Gastrocnemius medialis (tissue), 4 donors: ENCODE measurements at places on chromosomes 1 and 21.

DNA sequence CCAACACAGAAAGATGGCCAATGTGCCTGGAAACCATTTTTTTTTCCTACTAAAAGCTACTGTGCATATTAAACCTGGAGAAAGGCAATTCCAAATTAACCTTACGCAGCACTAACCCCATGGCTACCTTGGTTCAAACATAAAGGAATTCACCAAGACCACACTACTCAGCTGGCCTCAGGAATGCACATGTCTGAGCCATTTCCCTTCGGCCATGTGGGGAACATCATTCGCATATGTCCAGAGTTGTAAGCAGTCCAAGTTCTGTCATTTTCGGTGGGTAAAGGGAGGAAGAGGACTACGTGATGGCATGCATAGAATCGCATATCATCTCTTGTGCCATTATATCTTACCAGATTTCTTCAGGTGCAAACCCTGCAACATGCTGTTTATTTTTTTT, 175.4 kb downstream of the NTMT2 start:
- DNase-seq, result no peak

DNA sequence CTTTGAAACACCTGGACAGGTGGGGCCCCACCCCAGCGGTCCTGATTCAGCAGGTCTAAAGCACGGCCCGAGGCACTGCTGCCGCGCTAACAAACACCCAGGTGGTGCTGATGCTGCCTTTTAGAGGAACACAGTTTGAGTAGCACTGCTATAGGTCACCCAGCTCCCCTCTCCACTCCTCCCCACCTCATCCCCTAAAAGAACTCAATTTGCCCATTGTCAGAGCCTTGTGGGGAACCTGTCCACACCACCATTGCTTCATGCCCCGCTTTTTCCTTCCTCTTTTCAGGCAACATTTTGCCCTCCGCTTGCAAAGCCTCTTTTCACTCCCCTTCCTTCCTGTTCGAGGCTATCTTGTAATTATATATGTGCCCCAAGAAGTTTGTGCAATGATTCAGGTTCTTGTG, 26.2 kb upstream of the PADI4 start:
- DNase-seq, result no peak

GRCh38 chr1:242030071-242030470, 31.2 kb upstream of the MAP1LC3C start:
- DNase-seq, result no peak

DNA sequence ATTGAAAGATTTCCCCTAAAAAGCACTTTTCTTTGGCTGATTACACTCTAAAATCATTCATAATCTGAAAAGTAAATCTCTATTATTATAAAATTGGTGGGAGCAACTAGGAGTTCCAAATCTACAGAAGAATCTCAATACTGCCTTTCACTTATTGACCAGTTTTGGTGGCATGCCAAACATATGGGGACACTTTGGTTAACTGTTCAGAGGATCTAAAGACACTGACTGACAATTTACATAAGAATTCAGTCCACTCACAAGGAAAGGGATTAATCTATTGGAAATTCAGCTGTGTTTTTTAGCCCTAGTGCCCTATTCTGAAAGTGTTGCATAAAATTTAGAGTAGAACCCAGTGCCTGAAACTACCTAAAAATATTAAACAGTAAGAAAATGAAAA, 113.6 kb downstream of the LRRC40 start:
- DNase-seq, result no peak

GRCh38 chr1:61395146-61395800, 312.9 kb downstream of the NFIA start:
- peak; percentile 27 for DNase-seq

- peak; percentile 75 for DNase-seq
Observed at GRCh38 chr1:208243967-208244916, at the start of gene PLXNA2. Gene PLXNA2 (minus strand): TSS chr1:208244384. CDS start chr1:208217922, 26,462 bp downstream.

DNA sequence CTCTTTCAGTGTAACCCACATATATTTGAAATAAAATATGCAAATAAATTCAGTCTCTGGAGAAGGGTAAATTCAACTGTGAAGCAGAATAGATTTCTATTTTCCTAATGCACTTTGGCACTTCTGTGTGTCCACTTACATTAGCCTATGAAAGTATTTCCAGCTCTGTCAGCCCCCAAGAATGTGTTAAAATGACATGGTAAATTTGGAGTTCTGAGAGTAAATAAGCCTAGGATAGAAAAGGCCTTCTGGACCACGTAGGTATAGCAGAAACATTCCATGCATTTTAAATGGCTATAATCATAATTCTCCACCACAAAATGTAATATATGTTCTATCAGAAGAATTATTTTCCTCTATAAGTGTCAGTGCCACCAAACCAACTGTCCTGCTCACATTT, 276.2 kb downstream of the NEGR1 start:
- no peak for DNase-seq

DNA sequence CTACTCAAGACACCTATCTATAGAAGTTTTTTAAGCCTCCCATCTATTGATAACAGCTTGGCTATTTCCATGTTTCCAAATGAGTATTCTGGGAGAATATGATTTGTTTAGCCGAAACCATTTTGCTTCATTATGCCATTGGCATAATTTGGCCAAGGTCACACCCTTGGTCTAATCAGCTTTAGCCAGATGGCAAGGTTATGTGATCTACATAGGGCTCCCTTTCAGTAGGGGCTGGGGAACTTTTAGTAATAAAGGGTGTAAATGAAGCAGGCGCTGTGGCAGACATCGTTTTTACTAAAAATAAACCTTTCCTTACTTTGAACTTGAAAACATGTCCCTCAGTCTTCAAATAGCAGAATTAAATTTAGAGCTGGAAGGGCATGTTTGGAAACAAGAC, 3.0 kb upstream of the PDC start:
- DNase-seq, result no peak

GRCh38 chr1:110292031-110292741, 47.0 kb upstream of the RBM15 start:
- DNase-seq, result no peak

- DNase-seq, result no peak
Observed at GRCh38 chr1:46445773-46446256, 43.8 kb upstream of the DMBX1 start.

DNA sequence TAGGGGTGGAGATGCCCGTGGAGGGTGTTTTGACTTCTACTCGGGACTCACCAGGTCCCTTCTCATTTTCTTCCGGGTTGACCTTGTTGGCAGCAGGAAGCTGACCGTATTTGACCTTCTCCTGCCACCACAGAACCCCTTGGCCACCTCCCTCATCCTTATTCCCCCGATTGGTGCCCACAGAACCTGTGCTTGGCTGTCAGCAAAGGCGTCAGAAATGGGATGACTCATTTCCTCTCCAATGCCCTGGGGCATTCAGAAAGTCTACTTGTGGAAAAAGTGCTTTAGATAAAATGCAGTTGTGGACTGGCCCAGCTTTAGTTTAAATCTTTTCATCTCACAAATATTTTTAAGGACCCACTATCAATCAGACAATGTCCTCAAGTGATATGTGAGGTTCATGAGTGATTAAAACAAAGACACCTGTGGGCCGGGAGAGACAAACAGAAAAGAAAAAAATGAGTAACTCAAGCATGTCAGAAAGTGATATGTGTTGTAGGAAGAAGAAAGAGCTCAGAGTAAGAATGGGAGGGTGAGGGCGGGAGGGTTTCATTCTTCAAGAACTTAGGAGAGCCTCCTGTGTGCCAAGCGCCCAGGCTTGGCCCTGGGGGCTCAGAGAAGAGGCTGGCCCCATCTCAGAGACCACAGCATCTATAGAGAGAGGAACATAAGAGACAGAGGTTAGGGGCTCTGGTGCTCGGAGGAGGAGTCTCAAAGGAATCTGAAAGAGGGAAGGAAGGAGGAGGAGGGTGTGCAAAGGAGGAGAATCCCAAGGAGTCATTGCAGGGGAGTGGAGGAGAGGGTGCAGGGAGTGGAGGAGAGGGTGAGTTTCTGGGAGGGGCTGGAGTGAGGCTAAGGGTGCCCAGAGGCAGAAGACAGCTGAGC, 221.6 kb upstream of the VAMP3 start:
- no peak for DNase-seq

DNA sequence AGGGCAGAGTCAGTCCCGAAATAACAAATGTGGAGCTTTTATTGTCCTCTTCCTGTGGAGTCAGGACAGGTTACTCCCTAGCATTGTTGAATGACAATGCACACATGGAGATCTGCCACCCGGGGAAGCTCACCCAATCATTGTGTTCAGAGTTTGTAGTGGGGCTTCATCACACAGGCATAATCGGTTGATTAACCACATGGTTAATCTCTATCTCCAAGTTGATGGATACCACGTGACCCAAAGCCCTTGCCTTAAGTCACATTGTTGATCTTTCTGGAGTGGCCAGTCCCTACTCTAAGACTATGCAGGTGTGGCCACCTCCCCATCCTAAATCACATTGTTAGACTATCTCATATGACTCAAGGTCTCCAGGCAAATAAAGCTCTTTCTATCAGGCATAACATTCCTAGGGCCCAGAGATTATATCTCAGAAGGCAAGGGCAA, 2.6 kb upstream of the C1orf141 start:
- no peak for DNase-seq

- DNase-seq, result no peak
Observed at GRCh38 chr1:209076688-209077087, 506.8 kb upstream of the CAMK1G start.

- DNase-seq, result no peak
Observed at GRCh38 chr1:14662116-14662515, 63.6 kb downstream of the KAZN start.

DNA sequence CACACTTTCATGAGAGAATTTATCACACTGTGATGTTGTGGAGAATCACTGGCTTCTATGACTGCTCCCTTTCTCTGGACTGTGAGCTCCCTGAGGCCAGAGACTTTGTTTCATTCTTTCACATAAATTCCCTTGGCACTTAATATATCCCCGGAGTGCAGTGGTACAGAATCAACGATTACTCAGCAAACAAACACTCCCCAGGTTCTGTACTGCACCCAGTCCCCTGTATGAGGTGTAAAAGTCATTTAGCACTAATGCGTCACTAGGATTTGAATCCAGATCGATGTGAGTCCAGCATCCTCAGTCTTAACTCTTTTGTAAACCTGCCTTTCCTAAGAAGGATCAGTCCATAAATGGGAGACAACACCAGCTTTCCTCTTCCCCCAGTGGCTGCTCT, 6.8 kb upstream of the UTP25 start:
- DNase-seq, result no peak

DNA sequence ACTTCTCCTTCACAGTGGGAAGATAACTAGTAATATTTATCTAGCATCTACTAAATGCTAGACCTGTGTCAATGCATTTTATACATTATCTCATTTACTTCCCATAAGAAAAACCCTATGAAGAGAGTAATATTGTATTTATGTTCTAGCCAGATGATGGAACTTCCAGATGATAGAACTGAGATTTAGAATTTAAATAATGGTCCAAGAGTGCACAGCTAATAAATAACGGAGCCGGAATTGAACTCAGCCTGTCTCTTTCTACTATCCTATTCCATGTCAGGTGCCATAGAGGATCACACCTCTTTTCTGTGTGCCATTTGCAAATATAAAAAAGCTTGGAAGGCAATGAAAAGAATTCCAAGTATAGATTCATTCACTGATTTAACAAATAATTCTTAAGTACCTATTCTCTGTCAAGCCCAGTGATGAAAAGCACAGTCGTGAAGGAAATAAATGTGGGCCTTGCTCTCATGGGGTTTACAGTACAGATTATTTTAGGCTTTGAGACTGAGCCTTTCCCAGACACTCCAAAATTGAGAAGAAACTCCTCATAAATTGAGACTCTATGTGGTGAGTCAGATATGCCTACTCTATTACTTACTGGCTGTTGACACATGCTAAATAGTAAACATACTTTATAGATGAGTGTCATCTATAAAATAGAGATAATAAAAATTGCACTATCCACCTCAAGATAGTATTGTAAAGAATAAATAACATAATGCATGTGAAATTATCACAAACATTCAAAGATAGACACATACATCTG, 378.0 kb upstream of the PRMT6 start:
- no peak for DNase-seq

GRCh38 chr21:33948096-33948950, 32.7 kb upstream of the ATP5PO start:
- DNase-seq, result peak; percentile 58

DNA sequence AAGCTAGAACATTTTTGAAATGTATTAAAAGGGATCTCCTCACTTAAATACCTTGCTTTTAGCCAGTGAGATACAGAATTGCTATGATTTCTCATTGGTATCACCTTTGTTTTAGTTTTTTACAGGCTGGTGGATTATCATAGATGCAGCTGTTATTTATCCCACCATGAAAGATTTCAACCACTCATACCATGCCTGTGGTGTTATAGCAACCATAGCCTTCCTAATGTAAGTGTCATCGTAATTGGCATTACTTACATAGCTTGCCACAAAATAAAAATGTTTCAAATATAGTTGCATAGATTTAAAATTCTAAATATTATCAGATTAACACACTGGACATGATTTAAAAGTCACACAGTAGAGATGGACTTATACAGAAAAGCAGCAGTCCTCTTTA, 4.7 kb downstream of the TMEM50A start:
- no peak for DNase-seq

GRCh38 chr1:18632783-18633421, 2.3 kb downstream of the PAX7 start:
- DNase-seq, result no peak

DNA sequence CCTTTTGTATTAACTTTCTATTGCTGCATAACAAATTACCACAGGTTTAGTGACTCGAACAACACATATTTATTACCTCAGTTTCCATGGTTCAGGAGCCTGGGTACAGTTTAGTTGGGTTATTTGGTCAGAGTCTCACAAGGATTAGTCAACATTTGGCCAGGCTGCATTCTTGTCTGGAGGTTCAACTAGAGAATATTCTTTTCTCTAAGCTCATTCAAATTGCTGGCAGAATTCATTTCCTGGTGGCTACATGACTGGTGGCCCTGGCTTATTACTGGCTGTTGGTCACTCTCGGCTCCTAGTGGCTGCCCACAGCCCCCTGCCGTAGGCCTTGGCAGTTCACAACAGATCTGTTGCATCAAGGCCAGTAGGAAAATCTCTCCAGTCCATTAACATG, 81.1 kb upstream of the ADAR start:
- no peak for DNase-seq
